ENCODE measurements at places on chromosomes 2 and 18.

GRCh38 chr2:27296481-27296880 is 11.8 kb downstream of the UCN start:
- no peak for DNase-seq

DNA sequence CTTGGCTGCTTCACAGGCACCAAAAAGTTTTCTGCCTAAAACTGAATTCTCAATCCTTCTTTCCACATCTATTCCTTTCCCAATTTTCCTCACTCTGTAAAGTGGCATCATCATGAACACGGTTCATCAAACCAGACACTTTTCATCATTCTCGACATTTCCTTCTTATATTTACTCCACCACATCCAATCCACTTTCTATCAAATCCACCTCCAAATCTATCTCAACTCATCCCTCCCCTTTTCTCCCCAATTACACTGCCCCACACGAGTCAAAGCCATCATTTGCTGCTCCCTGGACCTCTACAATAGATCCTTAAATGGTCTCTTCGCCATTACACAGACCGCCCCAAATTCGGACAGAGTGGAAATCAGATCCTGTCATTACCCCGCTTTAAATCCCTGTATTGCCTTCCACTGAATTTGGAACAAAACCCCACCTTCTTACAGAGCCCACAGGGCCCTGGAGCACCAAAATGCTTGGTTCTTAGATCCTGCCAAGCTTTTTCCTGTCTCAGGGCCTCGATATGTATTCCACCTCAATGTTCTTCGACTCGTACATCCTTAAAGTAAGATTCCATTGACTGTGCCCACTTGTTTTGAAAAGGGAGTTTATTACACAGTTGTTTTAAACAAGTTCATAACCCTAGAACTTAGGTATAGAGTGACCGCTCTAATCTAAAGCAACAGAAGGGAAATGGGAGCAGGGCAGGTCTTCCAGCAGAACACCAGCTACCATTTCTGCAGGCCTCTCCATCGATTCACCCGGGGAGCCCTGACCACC is 856 bp downstream of the ACAA2 start:
- no peak for DNase-seq

DNA sequence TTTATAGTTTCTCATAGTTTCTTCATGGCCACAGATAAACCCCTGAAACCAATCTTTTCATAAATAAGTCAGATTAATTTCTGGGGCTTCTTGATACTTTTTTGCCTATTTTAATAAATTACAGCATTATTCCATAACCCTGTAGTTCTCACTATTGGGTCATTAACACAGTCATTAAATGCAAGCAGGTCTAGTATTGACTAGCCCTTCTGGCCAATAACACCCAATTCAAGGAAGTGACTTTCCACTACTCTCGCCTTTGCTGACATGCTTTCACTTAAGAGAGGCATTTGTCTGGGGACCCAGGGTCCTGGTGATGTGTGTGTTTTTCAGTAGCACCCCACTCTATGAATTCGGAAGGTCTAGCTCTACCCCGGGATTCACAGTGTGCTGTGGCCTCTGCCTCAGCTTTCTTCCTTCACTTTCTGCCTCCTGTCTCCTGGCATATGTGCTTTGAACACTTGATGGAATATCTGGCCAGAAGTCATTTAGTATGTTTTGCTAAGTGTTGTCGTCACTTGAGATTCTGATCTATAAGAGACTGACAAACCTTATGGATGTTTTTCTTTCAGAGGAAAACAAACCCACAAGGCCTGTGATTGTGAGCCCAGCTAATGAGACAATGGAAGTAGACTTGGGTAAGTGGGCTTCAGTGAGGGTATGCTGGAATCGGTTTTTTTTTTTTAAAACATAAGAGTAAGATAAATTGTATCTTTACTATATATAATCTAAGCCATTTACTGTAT is 18.6 kb upstream of the IL1RL2 start:
- DNase-seq: no peak

DNA sequence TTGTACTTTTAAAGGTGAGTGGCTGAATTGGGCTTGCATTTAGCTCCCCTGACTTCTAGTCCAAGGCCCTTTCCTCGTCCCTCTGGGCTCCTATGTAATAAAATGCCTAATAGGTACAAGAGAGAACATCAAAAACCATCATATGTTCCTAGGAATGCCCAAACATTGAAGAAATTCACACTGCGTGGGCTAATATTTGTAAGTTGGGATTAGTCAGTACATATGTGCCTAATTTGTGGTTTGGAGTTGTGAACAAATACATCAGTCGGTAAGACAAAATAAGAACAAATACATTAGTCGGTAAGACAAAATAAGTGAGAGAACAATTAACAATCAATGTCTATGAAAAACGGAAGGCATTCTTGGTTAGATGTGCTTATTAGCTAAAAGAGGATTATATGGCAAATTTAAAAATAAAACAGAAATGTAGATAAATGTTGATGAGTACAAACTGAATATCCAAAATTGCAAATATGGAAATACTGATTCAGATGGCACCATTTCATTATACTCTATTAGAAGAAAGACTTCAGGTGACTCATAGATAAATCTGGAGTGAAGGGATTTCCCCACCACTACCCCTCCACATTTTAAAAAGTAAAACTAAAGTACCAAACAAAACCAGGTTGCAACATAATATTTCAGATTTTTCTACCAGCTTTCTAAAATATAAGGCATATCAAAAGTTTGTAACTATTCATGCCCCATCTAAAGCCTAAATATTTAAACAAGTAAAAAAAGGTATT is 325.4 kb downstream of the ZEB2 start:
- no peak for DNase-seq

GRCh38 chr2:22035361-22035830 is 911.6 kb downstream of the TDRD15 start:
- DNase-seq: no peak

DNA sequence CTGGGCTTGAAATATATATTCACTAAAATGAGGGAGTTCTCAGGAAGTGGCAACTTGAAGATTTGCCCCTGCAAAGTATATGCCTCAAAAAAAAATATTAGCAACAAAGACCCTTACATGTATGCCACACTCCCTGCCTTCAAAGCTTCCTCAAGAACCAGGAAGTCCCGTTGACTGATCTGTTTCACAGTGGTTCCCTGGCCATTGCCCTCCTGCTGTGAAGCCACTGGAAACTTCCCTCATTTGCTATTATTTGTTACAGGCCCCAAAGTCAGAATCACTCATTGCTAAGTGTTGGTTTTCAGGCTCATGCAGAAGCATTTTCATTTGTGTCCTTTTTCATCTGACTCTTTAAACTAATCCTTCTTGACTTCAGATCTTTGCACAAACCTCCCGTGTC is 421.5 kb downstream of the ZNF521 start:
- DNase-seq: no peak

- DNase-seq: no peak
These were observed 21.5 kb downstream of the SH2D6 start for GRCh38 chr2:85439986-85440385.

GRCh38 chr18:79368681-79369080 is 27.0 kb upstream of the NFATC1 start:
- DNase-seq: no peak

GRCh38 chr2:174177316-174177890 is 70.9 kb downstream of the OLA1 start:
- no peak for DNase-seq
